ENCODE measurements at places on chromosomes 5 and 9.

DNA sequence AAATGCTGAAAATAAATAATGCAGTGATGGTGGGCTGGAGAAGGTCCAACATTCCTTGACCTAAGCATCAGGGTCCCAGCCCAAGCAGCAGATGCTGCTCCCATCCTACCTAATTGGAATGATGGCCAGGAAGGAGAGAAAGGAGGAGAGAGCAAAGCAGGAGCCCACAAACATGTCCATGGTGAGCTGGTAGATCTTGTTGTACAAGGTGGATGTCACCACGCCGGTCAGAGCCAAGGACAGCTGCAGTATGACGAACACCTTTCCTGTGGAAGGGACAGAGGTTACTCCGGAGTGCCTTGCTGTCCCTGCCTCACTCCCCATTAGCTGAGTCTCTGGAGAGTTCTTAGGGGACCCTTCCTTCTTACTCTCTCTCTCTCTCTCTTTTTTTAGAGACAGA lies 4.3 kb downstream of the SLC46A2 start:
- no peak for DNase-seq

DNA sequence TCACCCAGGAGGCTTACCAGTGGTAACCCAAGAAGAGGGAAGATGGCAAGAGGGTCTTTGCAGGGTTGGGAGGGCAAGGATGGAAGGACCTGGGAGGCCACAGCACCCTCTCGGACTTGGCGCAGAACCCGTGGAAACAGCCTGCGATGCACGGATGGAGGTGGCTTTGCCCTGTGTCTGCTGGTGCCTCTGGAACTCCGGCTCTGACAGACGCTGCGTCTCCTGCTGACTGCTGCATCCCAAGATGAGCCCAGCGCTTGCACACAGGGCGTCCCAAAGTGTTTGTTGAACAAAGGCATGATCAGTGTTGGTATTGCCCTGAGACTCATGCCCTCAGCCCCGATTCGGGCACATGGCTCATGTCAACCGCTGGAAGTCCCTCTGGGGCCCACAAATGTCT lies 2.0 kb upstream of the RNU6ATAC start:
- no peak for DNase-seq

DNA sequence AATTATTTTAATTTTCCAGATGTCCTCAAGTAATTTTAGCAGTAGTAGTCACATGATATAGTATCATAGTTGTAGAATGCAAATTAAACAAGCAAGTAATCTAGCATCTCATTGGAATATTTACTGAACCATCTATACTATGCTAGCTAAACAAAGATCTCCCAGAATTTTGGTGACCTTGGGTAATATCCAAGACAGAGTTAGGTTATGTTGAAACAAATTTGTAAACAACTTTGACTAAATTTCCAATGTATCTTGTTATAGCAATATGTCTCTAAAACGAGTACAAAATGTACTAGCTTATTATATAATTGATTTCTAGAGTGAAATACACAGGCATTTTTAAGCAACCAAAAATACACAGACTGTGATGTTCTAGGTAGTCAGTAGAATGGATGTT lies 41.5 kb downstream of the VCAN start:
- no peak for DNase-seq

GRCh38 chr5:80077051-80077714 lies 42.0 kb downstream of the THBS4 start:
- no peak for DNase-seq

GRCh38 chr9:21316032-21316842 lies 11.1 kb upstream of the IFNA5 start:
- DNase-seq, result no peak
